Motor neuron (in vitro differentiated cells): ENCODE measurements at places on chromosomes 7 and 10.

DNA sequence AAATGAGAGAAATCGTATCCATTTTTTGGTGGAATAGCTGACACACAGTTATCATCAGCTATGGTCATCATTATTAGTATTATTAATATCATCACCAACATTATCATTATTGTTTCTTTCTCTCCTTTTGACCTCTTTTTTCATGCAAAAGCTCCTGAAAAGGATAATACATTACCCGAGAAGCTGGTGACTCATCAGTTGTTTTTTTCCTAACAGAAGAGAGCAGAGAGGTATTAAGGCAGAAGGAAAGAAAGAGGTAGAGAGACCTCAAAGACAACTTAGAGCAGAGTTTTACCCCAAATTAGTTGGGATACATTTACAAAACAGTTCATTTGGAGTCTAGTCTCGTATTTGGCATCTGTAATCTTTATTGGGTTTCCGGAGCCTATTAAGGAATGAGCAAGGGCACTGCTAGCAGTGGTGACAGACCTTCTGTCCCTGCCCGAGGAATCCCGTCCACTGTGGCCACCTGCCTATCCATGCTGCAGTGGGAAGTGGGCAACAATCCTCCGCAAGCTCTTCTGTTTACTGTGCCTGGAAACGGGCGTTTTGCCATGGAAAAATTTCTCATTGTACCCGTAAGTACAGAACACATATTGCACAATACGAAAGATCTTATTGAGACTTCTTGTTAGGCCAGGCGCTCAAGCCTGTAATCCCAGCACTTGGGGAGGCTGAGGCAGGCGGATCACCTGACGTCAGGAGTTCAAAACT, 170.0 kb upstream of the MKLN1 start:
- ATAC-seq = no peak

DNA sequence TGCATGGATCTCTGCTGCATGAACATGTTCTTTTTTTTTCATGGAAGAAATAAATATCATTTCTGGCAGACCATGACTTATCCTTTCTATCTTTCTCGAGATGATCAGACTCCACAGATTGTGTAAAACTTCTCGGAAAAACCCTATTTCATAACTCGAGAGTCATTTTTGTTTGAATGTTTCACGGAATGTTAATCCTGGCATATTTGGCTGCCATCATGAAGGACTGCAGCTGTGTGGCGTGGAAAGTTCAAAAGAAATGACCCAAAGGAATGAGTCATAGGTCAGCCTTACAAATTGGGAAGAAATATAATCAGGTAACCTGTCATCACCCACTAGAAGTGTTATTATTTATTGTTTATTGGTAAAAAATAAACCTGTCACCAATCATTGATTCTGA, 566.8 kb downstream of the SDK1 start:
- ATAC-seq = no peak

GRCh38 chr7:134834689-134835462, 55.4 kb downstream of the CALD1 start:
- ATAC-seq = no peak

GRCh38 chr10:26697922-26698608, 564 bp downstream of the PDSS1 start:
- ATAC-seq = no peak

DNA sequence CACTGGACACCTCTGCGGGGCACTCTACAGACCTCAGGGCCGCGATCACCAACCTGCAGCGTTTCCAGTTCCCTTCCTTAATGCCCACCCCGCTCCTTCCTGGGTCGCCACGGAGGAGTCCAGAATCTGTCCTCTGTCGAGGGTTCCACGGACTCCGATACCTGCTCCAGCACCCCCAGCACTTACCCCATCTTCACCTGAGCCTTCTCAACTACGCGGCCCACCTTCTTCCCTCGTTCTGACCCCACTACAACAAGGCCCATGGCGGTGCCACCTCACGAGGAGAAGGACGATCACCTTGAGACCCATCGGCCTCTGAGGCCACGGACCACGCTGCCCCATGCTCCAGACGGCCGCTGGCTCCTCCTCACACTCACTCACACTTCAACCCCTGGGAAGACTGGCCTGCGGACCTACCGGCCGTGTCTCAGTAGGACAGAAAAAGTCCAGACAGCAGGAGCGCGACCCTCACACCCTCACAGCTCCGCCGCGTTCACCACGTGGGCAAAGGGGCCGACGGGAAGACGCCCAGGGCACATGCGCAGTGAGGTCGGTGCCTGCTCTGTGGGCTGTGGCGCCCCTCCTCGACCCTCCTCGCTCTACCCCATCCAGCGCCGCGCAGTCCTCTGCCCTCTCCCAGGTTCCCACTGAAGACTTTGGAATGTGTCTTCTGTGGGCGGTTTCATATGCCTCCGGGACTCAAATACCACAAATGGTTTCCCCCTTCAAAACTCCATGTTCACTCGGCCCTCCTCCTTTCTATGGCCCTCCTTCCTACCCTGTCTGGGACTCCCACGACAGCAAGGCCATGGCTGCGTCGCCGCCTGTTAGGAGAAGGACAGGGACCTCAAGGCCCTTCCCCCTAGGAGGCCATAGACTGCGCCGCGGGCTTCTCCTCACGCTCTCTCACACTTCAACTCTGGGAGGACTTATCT, 193.9 kb upstream of the PHF14 start:
- ATAC-seq = no peak

- ATAC-seq = peak; percentile 4
Observed at GRCh38 chr10:32446536-32447406, 831 bp downstream of the CCDC7 start.
